ENCODE measurements at places on chromosomes 12 and 14.

- peak; percentile 61 for DNase-seq
Observed at GRCh38 chr12:110243227-110243626, 37.8 kb upstream of the ATP2A2 start.

DNA sequence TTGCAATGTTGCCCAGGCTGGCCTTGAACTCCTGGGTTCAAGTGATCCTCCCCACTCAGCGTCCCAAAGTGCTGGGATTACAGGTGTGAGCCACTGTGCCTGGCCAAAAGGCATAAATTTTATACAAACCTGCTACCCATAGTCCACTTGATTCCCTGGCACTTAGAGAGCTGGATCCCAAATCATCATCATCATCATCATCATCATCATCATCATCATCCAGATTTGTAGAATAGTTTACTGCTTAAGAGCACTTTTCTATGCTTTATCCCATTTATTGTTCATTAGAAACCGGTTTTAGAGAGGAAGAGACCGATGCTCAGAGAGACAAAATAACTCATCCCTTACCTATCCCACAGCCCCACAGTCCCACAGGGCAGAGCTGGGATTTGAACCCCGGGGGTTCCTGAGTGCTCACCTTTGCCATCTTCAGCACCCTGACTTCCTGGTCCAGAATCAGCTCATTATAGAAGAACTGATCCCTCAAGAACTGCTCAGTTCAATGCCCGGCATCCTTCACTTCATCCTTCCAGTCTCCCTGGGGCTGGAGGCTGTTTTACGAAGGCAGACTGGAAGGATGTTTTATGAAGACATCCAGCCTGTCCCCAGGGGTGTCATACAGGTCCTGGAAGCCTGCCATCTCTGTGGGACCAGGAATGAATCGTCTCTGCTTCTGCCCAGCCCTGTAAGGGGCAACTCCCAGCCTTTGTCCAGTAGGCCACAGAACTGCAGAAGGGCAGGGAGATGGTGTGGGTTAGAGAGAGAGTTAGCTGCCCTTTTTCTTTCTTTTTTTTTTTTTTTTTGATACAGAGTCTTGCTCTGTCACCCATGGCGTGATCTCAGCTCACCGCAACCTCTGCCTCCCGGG lies 20.2 kb upstream of the OASL start:
- DNase-seq = no peak

GRCh38 chr12:95760371-95760770 lies 30.2 kb downstream of the NTN4 start:
- no peak for DNase-seq

DNA sequence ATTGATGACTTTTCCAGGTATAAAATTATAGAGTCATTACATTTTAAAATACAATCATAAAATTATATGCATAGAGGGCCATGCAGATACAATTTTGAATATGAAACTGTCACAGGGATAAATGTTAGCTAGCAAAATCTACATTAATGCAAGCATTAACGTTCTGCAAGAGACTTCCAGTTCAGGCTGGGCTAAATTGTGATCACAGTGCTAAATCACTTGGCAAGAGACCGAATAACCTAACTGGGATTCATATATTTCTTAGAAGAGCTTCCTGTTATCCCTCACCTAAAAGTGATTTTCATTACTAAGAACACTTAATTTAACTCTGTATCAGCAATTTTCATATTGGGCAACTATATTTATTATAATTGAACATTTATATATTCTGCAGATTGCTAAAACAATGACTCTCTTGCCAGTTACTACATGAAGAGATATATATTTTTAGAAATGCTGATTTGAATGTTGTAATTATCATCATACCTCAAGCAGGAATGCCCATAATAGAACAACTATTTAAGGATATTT lies 83.2 kb downstream of the MGAT4C start:
- DNase-seq = no peak

DNA sequence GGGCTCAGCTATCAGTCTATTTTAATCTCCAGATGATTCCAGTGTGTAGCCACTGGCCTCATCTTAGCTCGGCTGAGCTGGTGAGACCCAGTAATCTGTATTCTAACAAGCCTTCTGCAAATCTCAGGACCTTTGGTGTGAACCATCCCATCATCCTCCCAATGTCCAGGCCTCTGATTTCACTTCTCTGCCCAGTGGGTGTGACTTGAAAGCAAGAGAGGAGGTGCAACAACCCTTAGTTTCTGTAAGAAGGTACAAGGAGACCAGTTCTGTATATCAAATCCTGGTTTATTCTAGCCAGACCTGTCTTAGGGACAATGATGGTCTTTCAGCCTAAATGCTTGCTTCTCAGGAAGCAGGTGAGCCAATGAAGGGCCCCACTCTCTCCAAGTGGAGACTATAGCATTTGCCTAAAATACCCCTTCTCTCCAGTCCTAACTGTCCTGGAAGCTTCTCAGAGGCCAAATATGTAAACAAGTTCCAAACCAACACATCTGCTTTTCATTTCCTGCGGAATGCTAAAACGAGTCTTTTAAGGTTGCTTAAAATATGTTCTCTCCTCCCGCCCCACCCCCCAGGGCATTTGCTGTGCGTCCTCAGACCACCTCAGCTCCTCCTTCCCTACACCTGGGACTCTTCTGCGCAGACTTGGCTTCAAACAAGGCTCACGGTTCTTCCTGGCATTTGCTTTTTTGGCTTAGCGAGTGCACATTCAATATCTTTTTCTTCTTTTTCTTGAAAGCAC lies 78.4 kb upstream of the FUT8 start:
- no peak for DNase-seq

GRCh38 chr12:68624933-68625332 lies 14.2 kb downstream of the RAP1B start:
- DNase-seq = no peak

- DNase-seq = peak; percentile 92
Observed at GRCh38 chr12:4477129-4477528, 31.5 kb upstream of the FGF6 start.

GRCh38 chr14:73770977-73771847 lies 57.0 kb upstream of the PNMA1 start:
- no peak for DNase-seq

DNA sequence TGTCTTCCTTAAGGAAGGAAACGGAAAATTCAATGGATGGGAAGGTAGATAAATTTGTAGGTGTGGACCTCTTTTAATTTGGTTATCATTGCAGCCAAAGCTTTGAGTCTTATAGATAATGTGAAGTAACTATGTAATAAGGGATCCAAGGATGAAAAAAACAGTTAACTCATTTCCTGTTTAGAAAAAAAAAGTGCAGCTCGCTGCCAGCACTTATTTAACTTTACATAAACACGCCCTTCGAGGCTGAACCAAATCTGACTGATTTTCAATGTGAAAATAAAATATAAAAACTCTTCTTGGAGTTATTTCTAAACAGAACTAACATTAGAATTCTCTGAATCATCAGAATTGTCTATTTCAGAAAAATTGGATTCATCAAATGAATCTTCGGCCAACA lies 7.0 kb downstream of the NUBPL start:
- no peak for DNase-seq

DNA sequence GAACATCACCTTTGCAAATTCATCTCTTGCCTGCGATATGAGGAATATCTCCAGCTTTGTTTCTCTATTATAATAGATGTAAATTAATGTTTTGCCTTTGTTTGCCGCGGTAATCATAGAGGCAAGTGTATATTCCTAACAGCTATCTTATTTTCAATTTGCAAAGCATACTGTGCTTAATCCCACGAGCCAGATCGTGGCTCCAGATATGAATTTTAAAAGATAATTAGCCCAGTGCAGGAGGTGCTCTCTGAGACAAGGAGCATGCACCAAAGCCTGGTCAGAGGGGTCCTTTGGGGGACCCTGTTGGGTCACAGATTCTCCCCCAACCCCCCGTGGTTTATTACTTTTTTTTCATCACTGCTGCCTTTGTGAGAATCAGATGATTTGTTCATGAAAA lies 1087.5 kb downstream of the BCL11B start:
- no peak for DNase-seq

DNA sequence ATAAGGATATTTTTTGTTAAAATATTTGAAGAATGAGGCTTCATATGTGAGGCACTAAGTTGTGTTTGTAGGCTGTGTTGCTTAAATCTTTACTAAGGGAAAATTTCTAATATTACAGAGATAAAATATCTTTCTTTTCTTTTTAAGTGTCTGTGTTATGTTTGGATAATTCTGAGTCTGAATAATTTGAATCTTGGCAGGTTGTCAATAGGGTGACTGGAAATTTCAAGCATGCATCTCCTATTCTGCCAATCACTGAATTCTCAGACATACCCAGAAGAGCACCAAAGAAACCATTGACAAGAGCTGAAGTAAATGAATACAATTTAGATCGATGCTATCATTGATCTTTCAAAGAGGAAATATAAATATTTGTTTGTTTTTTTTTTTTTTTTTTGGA lies 29.4 kb downstream of the TMPO start:
- no peak for DNase-seq

DNA sequence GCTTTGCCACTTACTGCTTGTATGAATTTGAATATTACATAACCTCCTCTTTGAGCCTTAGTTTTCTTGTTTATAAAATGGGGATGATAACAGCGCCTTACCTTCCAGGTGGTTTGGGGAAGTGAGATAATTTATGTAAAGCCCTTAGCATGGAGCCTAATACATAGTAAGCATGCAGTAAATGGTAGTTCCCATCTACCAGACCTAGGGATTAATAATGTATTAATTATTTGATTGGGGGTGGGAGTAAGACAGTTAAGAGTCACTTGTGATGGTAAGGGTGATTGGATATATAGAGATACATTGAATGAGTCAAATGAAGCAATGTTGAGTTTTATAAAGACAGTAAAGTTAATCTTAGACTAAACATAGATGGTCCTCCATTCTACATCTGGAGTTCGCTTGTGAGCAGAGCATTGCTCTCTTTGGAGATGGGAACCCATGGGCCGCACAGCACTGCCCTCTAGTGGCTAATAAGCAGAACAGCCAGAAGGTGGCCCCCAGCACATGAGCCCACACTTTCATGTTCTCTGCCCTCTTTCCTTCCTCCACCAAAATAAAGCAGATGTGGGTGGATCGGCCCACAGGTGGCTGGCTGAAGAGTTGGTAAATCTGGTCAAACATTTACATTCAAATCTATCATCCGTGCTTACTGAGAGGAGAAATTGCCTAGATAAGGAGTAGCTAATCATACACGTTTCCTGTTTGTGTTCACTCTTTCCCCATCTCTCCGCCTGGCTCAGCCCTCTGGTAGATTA lies 26.5 kb upstream of the TAMALIN start:
- DNase-seq = peak; percentile 80

- DNase-seq = no peak
Observed at GRCh38 chr12:93572712-93573551, 457 bp downstream of the SOCS2 start.

DNA sequence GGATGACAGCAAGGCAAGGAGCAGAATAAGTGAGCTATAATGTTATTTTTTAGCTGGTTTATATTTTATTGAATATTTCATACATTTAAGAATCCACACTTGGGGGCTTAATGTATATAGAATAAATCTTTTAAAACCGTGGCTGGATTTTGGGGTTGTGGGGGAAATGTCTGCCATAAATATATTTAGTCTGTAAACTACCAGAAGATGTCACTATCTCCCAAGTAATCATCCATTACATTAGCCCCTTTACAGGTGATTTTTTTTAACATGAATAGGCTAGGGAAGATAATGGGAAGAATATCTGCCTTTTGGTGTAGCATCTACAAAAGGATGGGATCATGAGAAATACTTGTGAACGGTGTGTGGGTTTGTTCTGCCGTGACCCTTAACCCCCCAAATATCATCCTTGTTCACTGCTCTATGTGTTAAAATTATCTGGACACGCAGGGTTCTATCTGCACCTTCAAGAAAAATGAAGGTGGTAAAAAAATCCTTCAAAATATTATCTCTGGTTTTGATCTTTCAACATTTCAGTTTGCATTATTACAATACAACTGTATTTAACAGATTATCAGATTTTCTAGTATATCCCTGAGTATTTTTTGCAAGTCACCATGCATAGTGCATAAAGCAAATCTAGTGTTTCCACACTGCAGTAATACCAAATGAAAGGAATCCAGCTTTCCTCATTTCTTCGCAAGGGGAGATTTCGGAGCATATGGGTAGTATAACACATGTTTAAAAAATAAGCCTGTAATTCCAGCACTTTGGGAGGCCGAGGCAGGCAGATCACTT lies 8.0 kb upstream of the SLC17A8 start:
- DNase-seq = peak; percentile 51

GRCh38 chr14:104450811-104451401 lies 128.7 kb upstream of the C14orf180 start:
- no peak for DNase-seq

DNA sequence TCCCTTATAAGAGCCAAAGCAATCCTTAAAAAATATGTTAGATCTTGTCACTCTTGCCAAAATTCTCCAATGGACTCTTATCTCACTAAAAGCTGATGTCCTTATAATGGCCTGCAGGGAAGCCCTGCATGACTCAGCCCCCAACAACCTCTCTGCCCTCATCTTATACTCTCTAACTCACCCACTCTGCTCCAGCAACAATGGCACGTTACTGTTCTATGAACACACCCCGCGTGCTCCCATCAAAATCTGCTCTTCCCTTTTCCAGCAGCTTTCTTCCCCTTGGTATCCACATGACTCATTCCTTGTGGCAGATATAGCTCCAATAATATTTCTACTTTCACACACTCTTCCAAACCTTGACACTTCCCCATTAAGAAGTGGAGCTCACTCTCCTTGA lies 108.1 kb downstream of the DENND5B start:
- DNase-seq = no peak

DNA sequence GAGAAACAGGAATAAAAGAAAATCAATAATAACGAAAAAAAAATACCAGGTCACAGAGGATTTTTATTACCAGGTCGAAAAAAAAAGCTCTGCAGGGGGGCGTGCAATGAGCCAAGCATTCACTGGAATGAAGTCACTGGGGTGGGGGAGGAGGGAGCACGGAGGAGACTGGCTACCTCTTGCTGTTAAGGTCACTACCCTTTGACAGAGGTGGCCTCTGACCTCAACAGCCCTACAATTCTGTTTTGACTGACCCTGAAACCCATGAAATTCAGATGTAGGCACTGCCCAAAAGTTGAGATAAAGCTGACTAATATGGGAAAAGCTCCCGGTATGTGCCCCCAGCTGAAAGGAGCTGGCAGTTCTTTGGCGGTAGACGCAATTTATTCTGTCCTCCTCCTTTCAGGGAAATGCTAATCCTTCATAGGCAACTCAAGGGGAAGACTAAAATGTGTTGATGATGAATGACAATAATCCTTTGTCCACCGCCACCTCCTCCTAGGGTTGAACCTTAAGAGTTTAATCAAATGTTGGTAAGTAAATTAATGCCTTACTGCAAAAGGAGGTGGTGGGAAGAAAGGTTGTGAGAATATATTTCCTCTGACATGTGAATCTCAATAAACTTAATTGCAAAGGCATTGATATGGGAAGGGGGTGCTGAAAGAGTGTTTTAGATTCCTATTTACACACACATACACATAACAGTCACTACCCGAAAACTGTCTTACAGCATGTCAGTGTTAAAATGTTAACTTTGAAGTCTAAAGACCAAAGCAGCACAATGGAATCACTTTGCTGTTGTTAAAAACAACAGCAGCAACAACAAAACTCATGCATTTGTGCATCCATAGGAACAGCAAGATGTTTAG lies 6.3 kb upstream of the RIC8B start:
- DNase-seq = no peak
